ENCODE measurements at places on chromosomes 7 and 10.
A peak's percentile ranks its signal among the peaks of the same experiment; 100 is the strongest.

DNA sequence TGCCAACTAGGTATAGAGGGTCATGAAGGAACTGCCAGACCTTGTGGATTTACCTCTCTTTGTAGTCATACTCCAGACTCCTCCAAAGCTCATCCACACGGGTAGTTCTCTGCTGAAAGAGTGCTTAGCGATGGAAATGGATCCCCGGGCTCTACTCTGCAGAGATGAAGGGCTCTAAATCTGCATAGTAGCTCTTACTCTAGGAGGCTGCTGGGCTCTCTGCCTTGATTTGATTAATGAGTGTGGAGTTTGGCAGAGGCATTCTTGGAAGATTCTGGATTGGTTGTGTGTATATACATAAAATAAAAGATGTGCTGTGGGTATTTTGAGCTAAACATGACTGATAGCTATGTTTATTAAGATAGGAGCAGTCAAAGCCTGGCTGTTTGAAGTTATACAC, 21.3 kb upstream of the CPXM2 start:
- no peak for DNase-seq

GRCh38 chr7:94600267-94600666, 55.7 kb downstream of the SGCE start:
- DNase-seq: no peak

DNA sequence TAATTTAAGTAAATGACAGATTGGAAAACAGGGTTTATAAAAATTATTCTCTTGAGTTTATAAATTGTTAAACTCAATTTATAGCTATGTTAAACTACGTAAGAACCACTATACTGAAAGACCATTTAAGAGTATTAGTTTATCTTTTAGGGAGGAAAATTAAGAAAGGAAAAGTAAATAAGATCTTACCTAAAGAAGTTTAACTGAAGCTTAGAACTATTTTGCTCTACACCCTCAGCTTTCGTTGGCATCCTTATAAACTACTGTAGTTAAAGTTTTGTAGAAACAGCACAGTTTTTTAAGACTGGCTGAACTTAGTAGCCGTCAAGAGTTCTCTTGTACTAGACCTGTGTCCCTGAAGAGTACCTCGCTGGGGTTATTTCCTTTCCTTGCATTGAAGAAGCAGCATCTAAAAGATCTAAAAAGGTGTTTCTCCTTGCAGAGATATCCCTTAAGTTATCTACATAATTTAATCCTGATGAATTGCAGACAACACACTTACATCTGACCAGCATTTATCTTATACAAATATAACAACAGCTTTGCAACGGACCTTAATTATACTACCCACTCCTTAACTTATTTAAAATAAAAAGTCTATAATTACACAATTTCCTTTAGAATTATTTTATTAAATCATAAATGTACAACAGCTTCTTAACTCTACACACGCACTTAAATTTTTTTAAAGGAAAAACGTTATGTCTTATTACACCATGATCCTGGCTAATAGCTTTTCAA, 9.1 kb downstream of the HNRNPA2B1 start:
- no peak for DNase-seq

- no peak for DNase-seq
Observed at GRCh38 chr10:23543691-23544380, 105.0 kb downstream of the OTUD1 start.

DNA sequence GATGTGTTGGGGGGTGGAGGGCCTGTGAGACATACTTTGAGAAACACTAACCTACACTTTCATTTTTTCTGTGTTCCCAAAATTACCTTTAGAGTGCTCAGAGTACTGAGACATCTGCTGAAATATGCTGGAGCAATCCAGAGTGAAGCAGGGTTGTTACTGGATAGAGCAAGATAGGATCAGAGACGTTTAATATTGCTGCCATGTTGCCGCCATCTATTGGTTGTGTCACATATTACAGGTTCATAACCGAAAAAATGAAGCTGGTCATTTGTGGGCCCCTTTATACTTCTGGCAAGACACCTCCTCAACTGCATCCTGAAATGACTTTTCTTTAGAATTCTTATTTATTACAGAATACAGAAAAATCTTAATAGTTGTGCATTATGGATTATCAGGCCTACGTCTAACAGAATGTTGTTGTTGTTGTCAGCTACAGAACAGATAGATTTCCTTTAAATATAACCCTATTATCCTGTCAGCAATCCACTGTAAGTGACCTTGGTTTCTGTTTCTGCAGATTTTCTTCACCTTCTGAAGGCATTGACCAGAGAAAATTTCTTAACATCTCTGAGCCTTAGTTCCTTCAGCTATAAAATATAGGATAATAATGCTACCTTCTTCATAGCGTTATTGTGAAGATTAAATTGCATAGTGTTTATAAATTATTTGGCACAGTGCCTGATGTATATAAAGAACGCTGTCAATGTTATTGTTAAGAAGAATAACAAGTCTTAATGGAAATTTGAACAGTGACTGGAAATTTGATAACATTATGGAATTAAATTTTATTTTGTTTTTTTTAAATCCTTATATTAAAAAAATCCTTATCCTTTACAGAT, 16.2 kb upstream of the DLD start:
- peak; percentile 45 for DNase-seq

- no peak for DNase-seq
Observed at GRCh38 chr7:124246262-124246863, 213.5 kb upstream of the TMEM229A start.
